HEK293T (cell line): ENCODE measurements at places on chromosomes 3 and 15.

- DNase-seq, result no peak
Measured at GRCh38 chr3:111601810-111602209, 6.7 kb upstream of the ZBED2 start.

DNA sequence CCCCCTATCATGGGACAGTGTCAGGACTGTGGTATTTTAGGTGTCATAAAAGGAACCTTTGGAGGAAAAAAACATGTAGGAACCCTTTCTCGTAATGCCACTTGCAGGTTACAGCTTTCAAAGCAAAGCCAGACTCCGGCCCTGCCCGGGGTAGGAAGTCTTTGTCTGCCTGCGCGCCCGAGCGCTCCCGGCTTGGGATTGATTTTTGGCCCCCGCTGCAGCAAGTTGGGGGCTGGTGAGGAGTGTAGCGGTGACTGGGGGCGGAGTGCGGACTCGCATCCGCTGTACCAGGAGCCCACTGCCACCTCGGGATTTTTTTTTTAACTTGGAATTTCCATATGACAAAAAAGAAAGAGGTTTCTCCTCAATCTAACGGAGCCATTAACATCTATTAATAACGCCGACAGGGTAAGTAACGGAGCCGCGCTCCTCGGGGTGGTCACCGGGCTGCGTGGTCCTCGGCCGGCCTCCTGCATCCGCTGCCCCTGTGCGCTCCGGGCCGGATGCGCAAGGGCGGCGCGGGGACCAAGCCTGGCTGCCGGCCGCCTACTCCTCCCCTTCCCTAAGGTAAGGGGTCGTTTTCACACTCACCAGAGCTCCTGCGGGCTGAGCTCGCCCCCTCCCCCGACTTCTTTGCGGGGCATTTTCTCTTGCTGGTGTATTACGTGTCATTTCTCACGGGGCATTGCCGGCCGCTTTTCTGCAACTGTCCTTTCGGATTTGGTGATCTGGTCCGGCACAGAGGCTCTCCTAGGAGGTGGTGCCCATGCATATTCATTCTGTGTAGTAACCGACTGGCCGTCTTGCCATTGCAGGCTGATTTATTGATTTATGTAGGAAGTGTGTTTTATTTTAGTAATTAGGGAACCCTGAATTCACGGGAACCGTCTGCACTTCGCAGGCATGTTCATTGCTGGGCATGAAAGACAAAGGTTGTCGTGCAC lies 219.8 kb upstream of the TOPAZ1 start:
- DNase-seq, result no peak

- DNase-seq, result no peak
Measured at GRCh38 chr15:45812200-45812599, 177.4 kb downstream of the SQOR start.

DNA sequence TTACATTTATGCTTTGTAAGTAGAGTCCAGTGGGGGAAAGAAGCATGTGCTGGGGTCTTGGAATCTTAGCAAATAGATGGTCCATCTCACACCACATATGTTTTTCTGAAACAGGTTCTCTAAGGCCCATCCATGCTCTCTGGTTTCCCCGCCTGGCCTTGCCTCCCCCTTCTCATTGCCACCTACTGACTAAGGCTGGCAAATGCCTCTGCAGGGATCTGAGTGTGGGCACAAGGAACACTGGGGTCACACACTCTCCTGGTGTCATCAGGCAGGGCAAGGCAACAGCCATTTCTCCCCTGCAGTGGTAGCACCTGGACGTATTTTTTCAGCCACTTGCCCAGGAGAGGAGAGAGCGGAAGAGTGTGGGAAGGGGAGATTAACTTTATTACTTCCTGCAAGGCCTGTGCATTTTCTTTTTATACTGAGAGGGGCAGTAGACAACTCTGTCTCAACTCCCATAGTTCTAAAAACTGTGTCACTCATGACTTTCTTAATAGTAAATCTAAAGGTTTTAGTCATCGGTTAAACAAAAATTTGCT lies 804.2 kb upstream of the NECTIN3 start:
- DNase-seq, result no peak

DNA sequence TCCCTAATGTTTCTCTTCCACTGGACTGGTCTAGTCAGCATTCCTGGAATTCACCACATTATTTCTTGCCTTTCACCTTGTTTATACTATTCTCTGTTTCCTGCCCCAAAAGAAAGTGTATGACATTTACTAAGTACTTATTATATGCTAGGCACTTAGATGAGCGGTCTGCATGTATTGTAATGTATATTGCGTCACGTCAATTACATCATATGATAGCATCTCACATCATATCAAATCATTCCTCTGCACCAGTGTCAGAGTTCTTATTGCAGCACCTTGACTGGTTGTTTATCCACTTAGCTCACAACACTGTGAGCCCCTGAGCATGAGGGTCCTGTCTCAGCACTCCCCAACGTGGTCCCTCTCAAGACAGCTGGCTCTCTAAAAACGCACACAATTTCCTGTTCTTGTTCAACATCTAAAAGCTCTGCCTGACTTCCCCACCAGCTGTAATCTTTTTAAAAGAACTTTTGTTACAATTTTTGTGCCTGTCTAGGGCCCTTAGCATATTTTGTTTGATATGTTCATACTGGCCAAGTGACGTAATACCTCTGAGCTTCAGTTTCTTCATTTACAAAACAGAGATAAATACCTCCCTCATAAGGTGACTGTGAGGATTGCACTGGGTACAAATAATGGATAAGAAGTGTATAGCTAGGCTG lies 58.8 kb downstream of the ARHGAP31 start:
- DNase-seq, result no peak

DNA sequence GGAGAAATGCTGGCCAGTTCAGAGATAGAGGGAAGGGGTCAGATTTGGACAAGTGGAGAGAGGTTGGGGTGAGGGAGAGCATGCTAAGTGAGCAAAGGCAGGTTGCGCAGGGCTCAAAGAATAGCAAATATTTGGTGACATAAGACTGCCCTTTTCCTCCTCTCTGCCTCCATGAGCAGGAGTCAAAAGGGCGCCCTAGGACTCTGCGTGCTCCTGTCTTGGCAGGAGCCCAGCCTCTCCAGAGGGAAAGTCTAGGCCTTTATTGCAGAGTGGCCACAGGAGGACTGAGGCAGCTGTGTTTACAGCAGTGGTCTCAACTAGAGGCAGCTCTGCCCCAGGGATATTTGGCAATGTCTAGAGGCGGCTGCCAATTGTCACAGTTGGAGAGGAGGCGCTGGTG lies 165.6 kb downstream of the FAM43A start:
- no peak for DNase-seq

DNA sequence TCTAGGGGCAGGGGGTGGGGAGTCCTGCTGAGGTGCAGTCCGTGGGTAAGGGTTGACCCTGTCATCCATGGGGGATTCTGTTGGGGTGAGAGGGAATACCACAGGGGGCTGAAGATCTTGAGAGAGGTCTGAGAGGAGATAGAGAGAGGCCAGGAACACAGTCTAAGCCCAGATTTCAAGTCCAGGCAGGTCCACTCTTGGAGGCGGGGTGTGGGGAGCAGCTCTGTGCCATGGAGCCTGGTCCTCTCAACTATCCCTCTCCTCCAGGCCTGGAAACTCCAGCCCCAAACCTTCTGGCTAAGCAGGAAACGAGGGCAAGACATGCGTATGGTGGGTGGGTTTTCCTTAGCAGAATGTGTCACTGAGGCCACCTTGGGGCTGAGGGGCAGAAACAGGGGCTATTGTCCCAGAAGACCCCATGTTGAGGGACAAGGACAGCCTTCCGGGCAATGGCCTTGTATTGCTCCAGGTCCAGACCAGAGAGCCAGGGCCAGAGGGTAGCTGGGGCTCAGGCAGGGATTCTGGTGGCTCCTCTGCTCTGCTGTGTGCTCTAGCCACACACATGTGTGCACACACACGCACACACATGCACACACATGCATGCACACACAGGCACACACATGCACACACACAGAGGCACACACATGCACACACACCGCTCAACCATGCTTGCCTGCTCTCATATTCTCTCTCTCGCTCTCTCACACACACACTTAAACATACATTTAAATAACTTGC lies 48.6 kb upstream of the MAGEF1 start:
- no peak for DNase-seq

- no peak for DNase-seq
Measured at GRCh38 chr3:135271177-135272025, 476.3 kb downstream of the EPHB1 start.

DNA sequence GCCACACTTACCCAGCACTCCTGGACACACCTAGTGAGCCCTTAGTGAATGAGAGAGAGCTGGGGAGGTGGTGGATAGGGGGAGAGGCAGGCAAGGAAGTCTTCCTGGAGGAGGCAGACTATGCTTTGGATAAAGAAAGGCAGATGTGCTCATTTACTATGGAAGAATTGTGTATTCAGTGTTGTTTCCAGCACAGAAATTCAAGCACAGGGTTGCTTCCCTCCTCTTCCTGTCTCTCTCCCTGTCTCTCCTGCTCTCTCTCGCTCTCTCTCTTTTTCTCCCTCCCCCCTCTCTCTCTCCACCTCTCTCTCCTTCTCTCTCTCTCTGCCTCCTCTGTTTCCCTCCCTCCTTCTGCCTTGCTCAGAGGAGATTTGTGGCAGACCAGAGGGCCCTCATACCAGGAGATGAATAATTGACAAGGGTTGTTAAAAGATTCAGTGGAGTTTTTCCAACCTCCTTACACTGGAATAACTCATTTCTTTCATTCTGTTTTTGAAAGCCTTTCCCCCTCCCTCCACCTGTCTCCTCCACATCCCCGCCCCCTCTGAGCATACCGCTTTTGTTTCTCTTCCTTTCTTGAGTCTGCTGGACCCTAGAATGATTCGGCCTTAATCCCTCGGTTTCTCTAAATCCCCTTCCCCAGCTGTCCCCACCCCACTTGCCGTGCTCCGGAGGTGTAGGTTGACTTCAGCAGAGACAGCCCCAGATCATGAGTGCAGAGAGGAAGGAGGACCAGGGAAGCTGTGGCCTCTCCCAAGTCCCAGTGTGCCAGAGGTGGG lies 65.6 kb downstream of the CCDC33 start:
- no peak for DNase-seq

- no peak for DNase-seq
Measured at GRCh38 chr3:46113608-46114007, 86.3 kb upstream of the XCR1 start.

- no peak for DNase-seq
Measured at GRCh38 chr15:33198541-33198940, 4.0 kb upstream of the FMN1 start.

- DNase-seq, result no peak
Measured at GRCh38 chr3:148084931-148085330, 612.8 kb upstream of the AGTR1 start.

DNA sequence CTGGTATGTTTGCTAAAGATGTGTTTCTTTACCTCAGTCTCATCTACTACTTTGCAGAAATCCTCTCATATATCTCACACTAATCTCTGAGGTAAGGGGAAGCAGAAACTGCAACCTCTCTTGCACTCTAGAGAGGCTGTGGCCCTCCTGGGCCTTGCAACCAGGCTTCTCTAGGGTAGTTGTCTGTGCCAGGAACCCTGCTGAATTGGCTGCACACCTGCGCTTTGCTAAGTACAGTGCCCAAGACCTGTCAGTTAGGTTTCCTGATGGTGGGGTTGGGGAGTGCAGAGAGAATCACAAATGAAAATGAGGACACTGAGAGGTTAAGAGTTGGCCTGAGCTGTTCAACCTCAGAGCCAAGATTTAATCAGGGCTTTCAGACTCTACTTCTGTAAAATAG lies 117.2 kb upstream of the PLXNA1 start:
- no peak for DNase-seq

DNA sequence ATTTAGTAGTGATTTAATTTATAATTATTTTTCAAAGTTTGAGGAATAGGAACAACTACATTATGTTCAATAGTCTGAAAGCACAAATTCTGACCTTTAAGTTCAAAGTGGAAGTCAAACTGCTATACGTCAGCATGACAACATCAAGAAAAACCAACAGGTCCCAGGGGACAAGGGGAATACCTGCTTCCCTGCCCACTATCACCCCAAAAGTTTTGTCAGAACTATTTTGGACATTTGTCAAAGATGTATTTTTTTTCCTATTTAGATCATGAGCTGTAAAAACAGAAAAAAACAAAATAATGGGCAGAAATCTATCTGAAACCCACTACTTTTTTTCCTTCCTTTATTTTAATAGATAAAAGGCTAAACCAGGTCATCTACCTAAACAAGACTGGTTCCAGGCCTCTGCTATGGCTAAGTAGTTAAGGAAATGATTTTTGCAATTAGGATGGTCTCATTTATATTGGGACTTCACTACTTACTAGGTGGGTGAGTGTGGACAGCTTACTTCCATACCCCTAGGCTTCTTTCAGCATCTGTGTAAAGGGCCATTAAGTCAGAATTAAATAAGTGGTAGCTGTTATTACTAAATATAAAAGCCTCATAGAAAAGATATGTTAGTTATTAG lies 746.3 kb downstream of the FHIT start:
- no peak for DNase-seq
